ENCODE measurements at places on chromosomes 2 and 18.

DNA sequence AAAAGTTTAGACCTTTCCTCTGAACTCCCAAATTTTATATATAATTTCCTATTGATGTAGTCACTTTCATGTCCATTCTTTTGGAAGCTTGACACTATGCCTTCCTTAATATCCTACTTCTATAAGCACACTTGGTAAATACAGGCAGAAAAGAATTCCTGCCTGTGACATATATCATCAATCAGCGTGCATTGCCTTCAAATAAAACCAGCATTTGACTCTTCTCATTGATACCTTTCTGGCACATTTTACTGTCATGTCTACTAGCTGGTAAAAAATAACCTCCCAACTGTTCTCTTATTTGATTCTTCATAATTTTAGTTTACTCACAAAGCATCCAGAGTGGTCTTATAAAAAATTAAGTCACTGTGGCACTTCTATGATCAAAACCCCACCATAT lies 693.5 kb downstream of the CBLN2 start:
- no peak for DNase-seq

DNA sequence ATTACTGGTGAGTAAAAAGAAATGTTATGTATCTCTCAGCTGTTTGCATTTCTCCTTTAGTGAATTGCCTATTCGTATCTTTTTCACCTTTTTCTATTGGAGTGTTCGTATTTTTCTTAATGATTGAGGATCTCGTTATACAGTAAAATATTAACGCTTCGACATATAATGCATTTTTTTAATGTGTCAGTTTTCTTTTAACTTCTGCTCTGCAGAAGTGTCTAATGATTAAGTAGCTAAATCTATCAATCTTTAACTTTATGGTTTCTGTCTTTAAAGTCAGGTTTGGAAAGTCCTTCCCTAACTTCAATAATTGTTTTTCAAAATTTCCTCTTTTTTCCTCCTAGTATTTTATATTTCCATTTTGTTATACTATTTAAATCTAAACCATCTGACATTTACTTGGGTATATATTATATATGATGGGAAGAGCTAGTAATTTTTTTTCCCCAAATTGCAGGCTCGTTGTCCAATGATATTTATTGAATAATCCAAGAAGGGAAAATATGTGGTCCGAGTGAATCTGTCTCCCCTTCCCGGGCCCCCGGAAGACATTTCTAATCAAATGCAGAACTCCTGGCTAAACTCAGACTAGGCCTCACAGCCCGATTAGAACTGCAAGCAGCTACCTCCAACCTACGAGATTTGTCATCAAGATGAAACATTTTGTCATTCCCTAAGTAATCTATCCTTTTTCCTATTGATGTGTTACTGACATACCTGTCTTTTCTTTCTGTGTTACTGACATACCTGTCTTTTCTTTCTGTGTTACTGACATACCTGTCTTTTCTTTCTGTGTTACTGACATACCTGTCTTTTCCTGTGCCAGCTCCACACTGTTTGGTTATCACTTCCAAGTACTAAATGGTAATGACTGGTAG lies 17.2 kb downstream of the PCBP1 start:
- DNase-seq = no peak

- DNase-seq = no peak
These were observed 4.8 kb downstream of the IL36A start for GRCh38 chr2:113010088-113010487.

GRCh38 chr18:79939096-79939495 lies 12.4 kb downstream of the SLC66A2 start:
- no peak for DNase-seq

- no peak for DNase-seq
These were observed 725 bp downstream of the FIGN start for GRCh38 chr2:163734881-163735684.

DNA sequence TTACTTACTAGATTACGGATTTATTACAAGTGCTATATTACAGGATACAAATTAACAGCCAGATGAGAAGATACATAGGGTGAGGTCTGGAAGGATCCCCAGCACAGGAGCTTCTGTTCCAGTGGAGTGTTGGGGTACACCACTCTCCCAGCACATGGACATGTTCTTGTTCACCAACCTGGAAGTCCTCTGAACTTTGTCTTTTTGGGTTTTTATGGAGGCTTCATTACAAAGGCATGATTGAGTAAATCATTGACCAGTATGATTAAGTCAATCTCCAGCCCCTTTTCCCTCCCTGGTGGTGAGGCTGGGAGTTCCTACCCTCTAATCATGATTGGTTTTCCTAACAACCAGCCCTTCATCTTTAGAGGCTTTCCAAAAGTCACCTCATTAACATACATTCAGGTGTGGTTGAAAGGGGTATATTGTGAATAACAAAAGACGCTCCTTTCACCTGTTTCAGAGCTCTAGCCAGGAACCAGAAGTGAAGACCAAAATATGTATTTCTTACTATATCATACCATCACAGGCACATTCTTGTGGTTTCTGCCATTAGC lies 38.3 kb downstream of the APLF start:
- DNase-seq = no peak

GRCh38 chr2:143361346-143361745 lies 232.1 kb downstream of the ARHGAP15 start:
- no peak for DNase-seq

GRCh38 chr18:497688-498087 lies 2.8 kb downstream of the COLEC12 start:
- DNase-seq = no peak

GRCh38 chr18:29251681-29252080 lies 1074.8 kb upstream of the CDH2 start:
- DNase-seq = no peak

- DNase-seq = no peak
These were observed 16.7 kb downstream of the CAPN10 start for GRCh38 chr2:240603081-240603835.

DNA sequence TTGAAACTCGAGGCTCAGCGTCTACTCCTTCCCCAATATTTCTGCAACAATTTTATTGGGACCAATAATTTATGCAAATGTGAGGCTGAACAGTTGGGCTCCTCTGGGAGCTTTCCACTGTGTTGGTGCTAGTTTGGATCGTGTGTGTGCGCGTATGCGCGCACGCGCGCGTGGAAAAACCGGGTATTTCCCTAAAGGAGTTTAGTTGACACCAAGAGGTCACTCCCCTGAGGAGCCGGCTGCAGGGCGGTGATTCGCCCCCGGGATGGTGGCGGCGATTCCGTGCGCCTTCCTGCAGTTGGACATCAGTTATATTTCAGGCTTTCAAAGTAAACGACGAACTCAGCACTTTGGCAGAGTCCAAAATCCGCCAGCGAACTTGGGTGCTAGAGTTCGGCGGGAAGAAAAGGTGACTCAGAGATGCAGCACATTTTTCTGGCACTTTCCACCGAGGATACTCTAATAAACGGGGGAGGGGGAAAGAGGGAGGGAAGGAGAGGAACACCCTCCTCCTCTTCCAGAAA lies 186.5 kb upstream of the FANCL start:
- no peak for DNase-seq

- DNase-seq = no peak
These were observed 712.8 kb downstream of the SOCS6 start for GRCh38 chr18:71001597-71001996.

- no peak for DNase-seq
These were observed 166.3 kb upstream of the HDAC4 start for GRCh38 chr2:239566995-239567568.

GRCh38 chr2:55926246-55926645 lies 2.7 kb upstream of the EFEMP1 start:
- no peak for DNase-seq

- no peak for DNase-seq
These were observed 347.5 kb downstream of the CELF4 start for GRCh38 chr18:37218022-37218590.

DNA sequence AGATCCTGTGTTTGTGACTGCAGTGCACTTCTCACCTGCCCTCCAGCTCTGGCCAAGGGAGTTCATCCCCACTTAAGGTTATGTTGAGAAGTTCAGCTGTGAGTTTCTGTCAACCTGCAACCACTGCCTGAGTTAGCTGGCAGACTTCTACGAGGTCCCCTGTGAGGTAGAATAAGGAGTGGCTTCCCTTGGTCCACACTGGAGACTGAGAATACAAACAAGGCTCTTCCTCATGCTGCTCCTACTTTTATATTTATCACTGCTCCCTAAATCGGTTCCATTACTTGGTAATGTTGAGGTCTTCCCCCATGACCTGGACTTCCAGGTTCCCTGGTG lies 353.2 kb upstream of the CWC22 start:
- no peak for DNase-seq

Measured in cortex of kidney (tissue), 1 donor.